ENCODE measurements at places on chromosomes 1 and 21.

- DNase-seq = no peak
These were observed 21.5 kb downstream of the GFI1 start for GRCh38 chr1:92465256-92465647.

- peak; percentile 79 for DNase-seq
These were observed 16.4 kb upstream of the CGN start for GRCh38 chr1:151494741-151495281.

GRCh38 chr1:74010206-74010605 lies 187.8 kb downstream of the LRRIQ3 start:
- DNase-seq = no peak

DNA sequence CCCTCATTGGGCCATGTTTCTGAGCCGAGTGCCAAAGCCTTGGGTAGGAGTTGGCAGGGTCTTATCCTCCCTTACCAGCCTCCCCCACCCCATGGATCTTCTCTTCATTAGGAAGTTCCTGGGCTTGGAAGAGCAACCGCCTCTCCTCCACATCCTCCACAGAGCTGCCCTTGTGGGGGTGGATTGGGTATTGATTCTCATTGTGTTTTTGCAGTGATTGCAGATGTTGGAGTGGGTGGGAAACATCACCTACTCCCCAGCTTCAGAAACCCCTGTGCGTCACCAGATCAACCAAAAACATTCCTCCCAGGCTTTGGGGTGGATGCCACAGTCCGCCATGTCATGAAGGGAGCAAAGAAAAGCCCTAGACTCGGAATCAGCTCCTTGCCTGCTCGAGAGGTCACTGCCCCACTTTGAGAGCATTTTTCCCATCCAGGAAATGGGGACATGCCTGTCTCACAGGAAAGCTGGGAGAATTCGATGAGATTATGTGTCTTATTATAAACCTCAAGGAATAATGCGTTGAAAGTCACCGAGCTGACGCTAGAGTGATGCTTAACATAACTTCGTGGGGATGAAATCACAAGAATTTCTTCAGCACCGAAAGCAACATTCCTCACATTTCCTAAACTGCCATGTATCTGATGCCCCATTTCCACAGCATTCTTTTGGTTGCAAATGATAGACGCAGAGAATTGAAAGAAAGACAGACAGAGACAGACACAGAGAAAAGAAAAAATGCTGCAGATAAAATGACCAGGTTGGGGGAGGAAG lies 44.7 kb upstream of the ZBTB40 start:
- DNase-seq = no peak

- DNase-seq = no peak
These were observed 556.7 kb upstream of the TMPRSS15 start for GRCh38 chr21:18960306-18960705.

- DNase-seq = no peak
These were observed 3.3 kb downstream of the CCSAP start for GRCh38 chr1:229339520-229339919.

- DNase-seq = no peak
These were observed 265.0 kb downstream of the NPHP4 start for GRCh38 chr1:5727191-5727590.

DNA sequence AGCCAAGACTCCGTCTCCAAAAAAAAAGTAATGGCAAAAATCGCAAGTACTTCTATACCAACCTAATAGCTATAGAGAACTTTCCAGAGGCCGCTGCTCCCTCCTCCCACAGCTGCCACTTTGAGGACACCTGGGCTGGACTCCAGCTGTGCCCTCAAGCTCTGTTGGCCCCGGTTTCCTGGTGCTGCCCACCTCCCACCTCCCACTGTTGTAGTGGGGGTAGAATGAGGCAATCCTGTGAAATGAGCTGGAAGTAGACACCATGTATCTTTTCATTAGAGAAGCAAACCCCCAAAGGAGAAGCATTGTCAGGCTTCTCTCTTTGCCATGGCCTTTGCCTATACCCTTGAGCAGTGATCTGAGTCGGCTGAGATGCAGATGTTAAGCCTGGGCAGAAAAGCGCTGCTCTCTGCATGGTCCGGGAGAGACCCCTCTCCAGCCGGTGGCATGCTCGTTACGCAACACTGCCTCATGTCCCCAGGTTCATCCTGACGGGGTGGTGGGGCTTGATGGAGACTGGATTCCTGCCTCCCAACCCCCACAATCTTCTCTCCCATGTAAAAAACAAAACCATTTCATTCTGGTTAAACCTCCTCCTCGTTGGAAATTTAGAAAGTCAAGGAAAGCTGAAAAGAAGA lies 39.7 kb downstream of the SIM2 start:
- no peak for DNase-seq

- DNase-seq = no peak
These were observed 33.6 kb downstream of the TP73 start for GRCh38 chr1:3685906-3686305.

DNA sequence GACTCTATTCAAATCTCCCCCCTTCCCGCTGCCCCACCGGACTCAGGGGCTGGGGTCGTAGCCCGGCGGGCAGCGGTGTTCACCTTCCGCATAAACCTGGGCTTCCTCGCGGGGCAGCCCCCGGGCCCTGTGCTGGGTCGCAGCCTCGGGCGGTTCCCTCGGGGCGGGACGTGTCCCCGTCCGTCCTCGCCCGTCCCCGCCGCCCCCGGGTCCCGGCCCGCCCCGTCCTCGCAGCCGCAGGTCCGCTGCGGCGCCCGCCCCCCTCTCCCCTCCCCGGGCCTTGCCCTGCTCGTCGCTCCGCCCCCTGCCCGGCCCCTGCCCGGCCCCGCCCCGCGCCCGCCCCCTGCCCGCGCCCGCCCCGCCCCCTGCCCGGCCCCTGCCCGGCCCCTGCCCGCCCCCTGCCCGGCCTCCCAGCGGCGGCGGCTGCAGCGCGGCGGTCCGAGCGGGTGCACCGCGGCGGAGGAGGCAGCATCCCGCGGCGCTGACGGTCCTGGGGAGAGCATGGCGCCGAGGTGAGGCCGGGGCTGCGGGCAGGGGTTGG lies at the start of gene COL18A1:
COL18A1 (plus strand) TSS at position 436 of the 541 bp plus-strand sequence; CDS start at position 502, 66 bp downstream.
- DNase-seq = peak; percentile 57

- DNase-seq = peak; percentile 59
These were observed 48.7 kb downstream of the TESK2 start for GRCh38 chr1:45442272-45442671.

DNA sequence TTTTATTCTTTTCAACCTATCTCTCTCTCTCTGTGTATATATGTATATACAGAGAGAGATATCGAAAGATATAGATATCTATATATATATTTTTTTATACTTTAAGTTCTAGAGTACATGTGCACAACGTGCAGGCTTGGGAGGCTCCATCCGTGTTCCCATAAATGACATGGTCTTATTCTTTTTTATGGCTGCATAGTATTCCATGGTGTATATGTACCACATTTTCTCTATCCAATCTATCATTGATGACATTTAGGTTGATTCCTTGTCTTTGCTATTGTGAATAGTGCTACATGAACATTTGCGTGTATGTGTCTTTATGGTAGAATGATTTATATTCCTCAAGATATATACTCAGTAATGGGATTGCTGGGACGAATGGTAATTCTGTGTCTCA lies 55.2 kb upstream of the GPR88 start:
- DNase-seq = no peak

DNA sequence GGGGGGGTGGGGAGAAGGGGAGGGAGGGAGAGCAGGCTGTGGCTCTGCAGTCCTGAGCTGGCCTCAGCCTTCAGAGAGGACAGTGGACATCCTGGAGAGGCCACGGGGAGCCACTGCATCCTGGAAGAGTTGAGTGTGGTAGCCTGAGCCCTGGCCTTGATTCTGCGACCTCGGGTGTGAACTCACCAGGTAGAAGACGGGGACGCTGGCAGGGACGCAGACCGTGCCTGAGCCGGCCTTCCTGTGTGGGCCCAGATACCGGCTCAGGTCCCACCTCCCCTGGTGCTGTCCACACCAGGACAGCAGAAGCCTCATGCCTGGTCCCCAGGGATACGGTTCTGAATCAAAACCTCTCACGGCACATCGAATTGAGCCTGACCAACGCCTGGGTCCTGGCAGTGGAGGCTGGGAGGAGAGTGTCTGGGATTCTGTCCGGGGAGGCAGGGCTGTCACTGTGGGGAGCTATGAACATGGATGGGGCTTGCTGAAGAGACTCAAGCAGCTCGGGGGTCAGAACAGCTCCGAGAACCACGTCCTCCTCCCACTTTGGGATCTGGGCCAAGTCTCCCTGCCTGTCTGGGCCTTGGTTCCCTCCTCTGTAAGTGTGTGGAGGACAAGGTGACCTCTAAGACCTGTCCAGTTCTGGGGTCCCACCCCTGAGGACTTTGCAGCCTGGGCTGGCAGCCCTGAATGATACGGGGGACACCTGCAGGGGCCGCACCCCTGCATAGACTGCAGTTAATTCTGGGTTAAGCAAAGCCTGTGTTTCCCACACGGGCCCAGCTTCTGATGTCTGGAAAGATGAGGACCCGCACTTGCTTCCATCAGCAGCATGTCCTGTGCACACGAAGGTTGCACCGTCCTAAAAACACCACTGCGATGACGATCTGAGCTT lies 30.4 kb downstream of the RRP1 start:
- no peak for DNase-seq

GRCh38 chr1:9296850-9297249 lies 4.2 kb downstream of the SPSB1 start:
- no peak for DNase-seq

DNA sequence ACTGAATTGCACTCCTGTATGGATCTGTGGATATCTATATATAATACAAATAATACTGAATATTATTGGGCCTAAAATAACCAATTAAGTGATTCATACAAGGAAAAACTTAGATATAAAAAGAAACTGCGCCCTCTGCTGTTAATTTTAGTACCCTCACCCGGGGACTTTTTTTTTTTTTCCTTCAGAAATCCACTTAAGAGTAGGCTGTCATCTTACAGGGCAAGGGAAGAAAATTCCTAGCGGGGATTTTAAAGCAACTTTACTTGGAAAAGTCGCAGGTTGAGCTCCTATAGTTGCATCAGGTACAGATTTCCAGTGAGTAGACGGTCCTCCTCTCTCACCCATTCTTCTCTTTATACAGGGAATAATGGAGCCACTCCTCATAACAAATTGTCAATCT lies 1.3 kb downstream of the NTNG1 start:
- DNase-seq = peak; percentile 4

- no peak for DNase-seq
These were observed 57.4 kb upstream of the NRIP1 start for GRCh38 chr21:15122241-15122640.

- DNase-seq = no peak
These were observed 35.8 kb downstream of the NCAM2 start for GRCh38 chr21:21034036-21034435.

- no peak for DNase-seq
These were observed 41.9 kb upstream of the EPS8L3 start for GRCh38 chr1:109805486-109806165.

- peak; percentile 66 for DNase-seq
These were observed 57.3 kb downstream of the PSMG1 start for GRCh38 chr21:39125752-39126485.

DNA sequence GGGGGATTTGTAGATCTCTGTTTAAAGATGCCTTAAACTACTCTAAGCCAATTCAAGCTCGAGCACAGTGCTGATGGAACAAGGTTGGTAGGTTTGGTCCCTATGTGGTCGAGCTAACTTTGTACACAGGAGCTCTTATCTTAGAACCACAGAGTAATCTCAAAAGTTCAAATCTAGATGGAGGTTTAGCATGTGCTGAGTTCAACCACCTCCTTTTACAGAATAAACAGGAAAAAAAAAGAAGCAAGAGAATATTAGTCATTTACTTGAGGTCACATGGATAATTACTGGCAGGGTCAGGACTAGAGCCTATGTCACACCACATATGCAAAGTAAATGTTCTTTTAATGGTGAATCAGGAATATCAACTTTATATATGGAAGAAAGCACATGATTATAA lies 86.2 kb downstream of the DTL start:
- DNase-seq = no peak

DNA sequence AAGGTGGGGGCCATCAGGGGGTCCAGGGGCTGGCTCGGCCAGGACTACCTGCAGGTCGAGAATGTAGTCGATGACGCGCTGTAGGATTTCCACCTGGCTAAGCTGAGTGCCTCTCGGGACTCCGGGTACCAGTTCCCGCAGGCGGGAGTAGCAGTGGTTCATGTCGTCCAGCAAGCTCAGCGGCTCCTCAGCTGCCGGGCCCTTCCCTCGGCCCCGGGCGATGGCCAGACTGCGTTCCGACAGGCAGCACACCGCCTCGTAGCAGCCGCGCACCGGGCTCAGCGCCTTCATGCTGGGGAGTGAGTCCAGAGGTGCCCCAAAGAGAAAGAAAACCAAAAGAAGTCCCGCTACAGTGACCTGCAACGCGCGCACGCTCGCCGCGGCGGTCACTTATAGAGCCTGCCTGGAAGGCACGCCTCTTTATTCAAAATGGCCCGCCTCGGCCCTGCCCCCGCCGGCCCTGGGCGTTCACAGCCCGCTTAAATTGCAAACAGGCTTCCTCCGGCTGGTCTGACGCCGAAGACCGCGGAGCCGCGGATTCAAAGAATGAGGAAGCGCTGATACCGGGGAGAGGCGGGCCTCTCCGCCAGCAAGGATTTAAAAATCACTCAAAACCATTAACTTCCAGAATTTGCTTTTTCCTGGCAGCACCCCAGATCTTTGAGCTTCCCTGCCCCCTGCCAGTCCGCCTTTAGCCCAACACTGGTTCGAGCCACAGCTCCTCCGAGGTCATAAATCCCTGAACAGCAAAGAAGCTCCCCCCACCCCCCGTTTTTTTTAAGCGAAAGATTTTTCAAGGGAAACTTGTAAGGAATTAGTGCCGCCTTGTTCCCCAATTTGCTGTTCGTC lies at the start of gene ID3:
ID3 (minus strand) TSS at position 366 of the 849 bp plus-strand sequence; CDS start at position 291, 75 bp downstream.
- peak; percentile 76 for DNase-seq

- DNase-seq = no peak
These were observed 154.8 kb downstream of the SLC45A1 start for GRCh38 chr1:8472668-8473067.

DNA sequence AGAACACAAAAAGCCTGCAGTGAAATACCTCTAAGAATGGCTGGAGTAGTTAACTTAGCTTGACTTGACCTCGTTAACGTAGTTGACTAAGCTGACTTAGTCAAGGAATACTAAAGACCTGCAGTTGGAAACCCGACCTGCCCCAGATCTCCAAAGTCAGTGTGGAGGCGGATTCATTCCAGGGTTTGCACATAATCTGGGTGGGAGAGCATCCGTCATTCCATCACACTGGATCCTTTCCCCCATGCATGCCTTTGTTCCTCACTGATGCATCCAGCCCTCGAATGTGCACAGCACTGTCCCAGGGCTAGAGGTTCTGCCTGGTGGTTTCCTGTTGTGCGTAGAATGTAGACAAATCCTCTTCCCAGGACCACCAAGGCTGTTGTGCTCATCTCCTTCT lies 76.4 kb downstream of the KCNN3 start:
- DNase-seq = no peak

DNA sequence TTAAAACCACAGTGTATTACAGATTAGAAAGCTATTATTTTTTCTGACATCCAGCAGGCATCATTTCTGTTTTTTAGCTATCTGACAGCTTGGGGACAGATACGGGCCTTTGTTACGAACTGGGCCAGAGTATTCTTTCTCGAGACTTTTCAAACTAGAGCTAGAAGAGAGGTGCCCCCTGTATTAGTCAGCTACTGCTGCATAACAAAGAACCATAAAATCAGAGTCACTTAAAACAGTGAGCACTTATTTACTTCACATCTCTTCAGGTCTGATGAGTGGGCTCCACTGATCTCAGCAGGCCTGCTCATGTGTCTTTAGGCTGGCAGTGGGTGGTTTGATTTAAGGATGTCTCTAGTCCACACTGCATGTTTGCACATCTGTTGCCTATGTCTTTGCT lies 67.8 kb downstream of the BACH1 start:
- DNase-seq = no peak

GRCh38 chr1:165426745-165427144 lies 18.2 kb downstream of the RXRG start:
- DNase-seq = no peak

Data from COLO829 (cell line).